ENCODE measurements at places on chromosomes 6 and 20.
A peak's percentile ranks its signal among the peaks of the same experiment; 100 is the strongest.

- no peak for DNase-seq
Observed at GRCh38 chr6:31794866-31795615, 511 bp downstream of the VARS1 start.

- no peak for DNase-seq
Observed at GRCh38 chr6:165811512-165811911, 148.5 kb upstream of the PDE10A start.

GRCh38 chr6:155349129-155349528 lies 34.8 kb upstream of the TFB1M start:
- DNase-seq: peak; percentile 13

DNA sequence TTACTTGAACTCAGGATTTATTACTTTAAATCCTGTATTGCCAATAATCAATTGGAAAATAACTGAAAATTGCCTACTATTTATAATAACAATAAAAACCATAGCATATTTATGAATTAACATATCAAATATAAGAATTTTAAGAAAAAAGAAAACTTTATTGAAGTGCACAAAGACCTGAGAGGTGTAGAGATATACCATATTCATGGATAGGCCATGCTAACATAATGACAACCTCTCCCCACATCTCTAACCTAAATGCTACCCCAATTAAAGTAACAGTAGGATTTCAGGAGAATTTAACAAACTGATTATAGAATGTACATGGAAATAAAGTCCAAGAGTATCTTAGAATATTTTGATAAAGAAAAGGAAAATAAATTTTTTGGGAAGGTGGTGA lies 5.1 kb upstream of the HLA-DMB start:
- DNase-seq: no peak

- DNase-seq: no peak
Observed at GRCh38 chr20:22794200-22794599, 209.8 kb upstream of the FOXA2 start.

DNA sequence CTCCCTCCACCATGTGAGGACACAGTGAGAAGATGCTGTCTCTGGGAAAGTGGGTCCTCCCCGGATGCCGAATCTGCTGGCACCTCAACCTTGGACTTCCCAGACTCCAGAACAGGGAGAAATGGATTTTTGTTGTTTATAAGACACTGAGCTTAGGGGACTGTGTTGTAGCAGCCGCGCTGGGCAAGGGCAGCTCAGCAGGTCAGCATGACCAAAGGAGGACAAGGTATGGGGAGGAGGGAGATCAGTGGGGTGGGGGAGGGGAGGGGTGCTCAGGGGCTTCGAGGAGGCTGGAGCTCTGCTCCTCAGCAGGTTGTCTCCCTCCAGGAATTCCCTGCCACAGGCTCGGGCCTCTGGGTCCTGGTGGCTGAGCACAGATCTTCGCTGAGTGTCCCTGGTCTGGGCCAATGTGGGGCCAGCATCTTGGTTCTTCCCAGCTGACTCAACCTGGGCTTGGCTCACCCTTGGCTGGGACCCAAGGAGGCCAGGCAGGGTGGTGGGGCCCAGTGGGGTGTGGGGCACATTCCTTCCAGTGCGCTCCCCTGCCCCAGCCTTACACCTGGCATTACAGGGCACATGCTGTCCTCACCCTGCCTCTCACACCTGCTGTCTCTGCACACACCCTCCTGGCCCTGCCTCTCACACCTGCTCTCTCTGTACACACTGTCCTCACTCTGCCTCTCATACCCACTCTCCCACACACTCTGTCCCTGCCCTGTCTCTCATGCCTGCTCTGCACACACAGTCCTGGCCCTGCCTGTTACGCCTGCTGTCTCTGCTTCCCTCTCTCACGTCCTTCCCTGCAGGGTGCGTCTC lies 107.3 kb downstream of the SYCP2 start:
- no peak for DNase-seq

GRCh38 chr6:44530910-44531234 lies 143.4 kb downstream of the CDC5L start:
- DNase-seq: no peak

DNA sequence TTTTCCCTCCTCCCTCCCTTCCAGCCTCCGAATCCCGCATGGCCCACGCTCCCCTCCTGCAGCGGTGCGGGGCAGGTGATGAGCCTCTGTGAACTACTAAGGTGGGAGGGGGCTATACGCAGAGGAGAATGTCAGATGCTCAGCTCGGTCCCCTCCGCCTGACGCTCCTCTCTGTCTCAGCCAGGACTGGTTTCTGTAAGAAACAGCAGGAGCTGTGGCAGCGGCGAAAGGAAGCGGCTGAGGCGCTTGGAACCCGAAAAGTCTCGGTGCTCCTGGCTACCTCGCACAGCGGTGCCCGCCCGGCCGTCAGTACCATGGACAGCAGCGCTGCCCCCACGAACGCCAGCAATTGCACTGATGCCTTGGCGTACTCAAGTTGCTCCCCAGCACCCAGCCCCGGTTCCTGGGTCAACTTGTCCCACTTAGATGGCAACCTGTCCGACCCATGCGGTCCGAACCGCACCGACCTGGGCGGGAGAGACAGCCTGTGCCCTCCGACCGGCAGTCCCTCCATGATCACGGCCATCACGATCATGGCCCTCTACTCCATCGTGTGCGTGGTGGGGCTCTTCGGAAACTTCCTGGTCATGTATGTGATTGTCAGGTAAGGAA lies at the start of gene OPRM1:
Gene OPRM1, plus strand, starts transcription at position 10 of the 612 bp plus-strand sequence. Its CDS starts 305 bp downstream, at position 315.
- DNase-seq: no peak

DNA sequence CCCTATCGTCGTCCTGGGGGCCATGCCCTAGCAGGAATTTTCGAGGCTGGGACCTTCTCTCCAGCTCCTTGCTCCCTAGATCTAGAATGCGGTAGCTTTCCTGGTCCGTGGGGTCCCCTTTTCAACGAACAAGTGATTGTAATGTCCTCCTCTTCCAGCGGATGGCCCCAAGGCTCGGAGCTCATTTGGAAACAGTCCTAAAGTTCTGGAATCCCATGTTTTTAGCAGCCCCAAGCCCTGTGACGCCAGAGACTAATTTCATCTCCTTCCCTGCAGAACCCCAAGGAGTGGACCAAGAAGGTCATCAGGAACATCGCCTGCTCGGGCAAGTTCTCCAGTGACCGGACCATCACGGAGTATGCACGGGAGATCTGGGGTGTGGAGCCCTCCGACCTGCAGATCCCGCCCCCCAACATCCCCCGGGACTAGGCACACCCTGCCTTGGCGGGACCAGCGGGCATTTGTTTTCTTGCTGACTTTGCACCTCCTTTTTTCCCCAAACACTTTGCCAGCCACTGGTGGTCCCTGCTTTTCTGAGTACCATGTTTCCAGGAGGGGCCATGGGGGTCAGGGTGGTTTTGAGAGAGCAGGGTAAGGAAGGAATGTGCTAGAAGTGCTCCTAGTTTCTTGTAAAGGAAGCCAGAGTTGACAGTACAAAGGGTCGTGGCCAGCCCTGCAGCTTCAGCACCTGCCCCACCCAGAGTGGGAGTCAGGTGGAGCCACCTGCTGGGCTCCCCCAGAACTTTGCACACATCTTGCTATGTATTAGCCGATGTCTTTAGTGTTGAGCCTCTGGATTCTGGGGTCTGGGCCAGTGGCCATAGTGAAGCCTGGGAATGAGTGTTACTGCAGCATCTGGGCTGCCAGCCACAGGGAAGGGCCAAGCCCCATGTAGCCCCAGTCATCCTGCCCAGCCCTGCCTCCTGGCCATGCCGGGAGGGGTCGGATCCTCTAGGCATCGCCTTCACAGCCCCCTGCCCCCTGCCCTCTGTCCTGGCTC lies 48.5 kb downstream of the PYGB start:
- no peak for DNase-seq
